ENCODE measurements at places on chromosomes 1 and 21. TPM values are rescaled to one million over a fixed set of nuclear protein-coding genes. Genes with fewer than 3 reads are reported as not detected.

The VCAM1 gene
- 19.9 TPM for total RNA-seq

The DENND2D gene
- 0.49 TPM for total RNA-seq

The CNTN2 gene
- 23.4 TPM for total RNA-seq

The RNF19B gene
- total RNA-seq: 31.5 TPM

Measured in temporal lobe (tissue), 4 donors.